ENCODE measurements at places on chromosomes 6 and 20.

- DNase-seq = no peak
Measured at GRCh38 chr6:14361956-14362587, 244.5 kb downstream of the CD83 start.

DNA sequence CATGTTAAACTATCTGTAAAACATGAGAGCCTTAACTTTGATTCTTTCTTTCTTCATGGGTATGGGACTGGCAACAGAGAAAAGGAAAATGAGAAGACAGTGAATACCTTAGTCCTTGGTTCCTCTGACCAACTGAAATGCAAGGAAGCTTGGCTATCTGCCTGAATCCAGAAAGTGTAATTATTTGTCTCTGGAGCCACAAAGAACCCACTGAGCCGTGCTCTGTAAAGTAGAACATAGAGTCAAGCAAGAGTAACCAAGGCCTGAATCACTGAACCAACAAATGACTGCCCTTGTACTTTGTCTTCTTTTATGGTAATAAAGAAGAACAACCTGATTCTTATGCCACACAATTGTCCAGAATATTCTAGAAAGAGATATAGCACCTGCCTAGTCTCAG is 27.6 kb downstream of the PKHD1 start:
- no peak for DNase-seq

- no peak for DNase-seq
Measured at GRCh38 chr6:146246028-146246427, 217.2 kb downstream of the GRM1 start.

DNA sequence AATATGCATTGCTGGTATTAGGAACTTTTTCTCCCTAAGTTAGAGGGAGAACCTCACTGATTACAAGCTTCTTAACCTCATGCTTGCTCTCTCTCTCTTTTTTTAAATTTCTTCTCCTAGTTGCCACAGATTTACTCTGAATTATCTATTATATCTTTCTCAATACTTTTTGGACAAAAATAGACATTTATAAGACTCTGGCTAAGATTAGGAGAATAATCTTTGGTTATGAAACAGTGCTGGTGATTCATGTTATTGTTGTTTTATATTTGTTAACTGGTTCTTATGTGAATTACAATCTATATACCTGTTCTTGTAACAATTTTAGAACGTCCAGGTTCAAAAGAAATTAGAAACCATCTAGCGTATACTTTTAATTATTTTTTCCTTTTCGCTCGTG is 187.8 kb downstream of the OGFRL1 start:
- DNase-seq = no peak

DNA sequence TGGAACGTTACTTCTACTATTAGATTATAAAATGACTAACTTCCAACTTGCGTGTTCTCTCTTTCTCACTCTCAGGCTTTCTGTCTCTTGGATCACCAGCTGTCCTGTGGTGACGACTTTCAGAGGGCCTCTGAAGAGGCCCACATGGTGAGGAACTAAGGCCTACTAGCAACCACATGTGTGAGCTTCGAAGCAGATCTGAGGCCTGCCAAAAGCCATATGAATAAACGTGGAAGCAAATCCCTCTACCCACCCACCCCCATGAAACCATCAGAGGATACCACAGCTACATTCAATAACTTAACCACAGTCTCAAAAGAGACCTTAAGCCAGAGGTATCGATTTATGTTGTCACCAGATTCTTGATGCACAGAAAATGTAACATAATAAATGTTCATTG is 13.5 kb upstream of the BMP5 start:
- DNase-seq = no peak

DNA sequence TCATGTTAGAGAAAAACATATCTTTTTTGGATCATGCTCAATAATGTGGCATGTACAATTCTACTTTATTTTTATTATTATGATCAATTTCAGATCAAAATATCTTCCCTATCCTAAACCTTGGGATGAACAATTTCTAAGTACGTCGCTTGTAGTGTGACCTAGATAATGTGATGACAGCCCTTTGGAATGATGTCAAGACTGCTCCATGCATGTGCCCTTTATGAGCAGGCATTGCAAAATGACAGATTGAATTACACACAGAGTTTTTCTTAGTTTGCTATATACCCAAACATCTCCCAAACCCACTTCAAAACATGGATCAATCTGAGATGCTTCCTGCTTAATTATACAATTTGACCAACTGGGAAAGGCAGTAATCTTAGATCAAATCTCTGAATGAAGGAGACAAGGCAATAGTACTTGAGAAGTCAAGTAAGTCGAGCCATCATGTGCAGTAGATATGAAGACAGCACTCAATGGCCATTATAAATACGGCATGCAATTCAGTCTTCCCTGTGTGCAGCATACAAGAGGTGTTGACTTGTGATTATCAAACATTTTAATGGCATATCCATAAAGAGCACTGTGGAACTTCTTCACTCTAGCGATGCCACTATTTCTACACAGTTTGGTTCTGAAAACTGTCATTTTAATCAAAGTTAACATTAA is 294.8 kb downstream of the RNF144B start:
- DNase-seq = no peak

DNA sequence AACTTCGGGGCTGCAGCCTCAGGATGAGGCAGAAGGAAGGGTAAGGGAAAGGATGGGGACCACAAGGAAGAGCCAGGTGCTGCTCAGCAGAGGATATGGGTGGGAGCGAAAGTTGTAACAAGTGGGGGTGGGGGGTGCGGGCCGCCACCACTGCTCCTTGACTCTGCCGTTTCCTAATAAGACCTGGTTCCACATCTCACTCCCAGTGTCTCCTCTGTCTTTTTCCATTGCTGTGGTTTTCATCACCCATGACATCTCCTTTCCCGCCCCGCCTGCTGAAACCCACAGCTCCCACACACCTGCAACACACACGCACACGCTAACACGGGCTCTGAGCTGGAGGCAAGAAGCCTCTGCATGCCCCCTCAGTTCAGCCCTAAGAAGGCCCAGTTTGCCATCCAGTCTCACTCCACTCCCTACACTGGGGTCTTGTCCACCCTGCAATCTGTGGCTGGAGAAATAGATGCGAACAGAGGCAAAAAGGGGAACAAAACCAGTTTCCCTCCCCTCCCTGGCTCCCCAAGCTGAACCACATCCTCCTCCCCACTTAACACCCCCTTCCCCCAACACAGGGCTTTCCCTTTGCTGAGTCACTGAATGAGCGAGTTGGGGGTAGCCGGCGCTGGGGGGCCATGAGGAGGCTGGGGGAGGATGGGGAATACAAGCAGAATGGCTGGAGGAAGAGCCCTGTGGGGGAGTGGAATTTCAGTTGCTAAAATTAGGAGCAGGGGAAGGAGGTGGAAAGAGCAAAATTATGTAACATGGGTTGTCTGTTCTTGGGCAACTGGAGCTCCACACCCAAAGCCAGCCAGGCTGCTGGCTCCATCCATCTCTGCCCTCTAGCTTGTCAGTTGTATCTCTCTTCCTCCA is 11.5 kb downstream of the NFKBIL1 start:
- DNase-seq = no peak

DNA sequence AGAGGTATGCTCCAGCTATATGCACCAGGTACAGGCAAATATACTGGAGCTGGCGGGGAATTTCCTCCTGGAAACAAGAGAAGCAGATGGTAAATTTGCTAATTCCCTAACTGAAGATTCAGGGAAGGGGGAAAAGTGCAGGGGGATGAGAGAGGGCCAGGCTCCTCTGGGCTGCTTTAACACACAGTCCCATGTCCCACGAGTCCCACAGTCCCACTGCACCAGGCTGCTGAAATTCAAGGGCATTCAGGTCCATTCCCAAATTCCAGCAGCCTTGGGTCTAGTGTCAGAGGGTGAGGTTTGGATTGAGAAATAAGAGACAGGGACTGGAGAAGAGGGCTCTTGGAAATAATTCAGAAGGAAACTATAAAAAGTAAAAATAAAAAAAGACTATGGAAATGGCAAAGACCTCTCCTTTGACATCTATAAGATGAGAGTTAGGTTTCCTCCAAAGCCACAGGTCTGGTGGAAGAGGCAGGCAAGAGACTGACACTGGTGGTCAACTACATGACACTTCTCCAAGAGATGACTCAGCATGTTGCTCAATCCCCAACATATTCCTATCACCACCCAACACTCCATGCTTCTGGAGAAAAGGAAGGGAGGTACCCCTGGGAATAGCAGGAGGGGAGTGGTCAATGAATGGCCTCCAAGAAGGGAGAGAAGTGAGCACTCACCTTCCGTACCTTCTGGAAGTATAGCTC is 69.2 kb downstream of the TRAM2 start:
- DNase-seq = no peak

DNA sequence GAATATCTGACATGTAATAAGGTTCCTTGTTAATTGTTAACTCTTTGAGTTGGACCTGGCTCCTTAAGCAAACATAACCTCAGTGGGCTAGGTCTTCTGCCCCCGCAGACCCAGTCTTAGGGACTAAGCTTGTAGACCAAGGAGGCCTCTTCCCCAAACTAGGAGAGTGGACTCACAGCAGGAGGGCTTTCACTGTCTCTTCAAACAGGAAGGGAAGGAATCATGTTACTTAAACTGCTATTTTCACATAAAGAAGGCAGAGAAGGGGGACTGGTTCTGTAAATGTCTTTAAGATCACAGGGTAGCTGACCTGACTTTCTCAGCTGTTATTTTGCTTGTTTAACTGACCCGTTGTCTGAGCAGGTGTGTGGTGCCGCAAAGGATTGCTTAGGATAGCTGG is 34.9 kb upstream of the PRDM1 start:
- no peak for DNase-seq

GRCh38 chr6:6401401-6401800 is 80.9 kb upstream of the F13A1 start:
- DNase-seq = no peak

GRCh38 chr6:154830771-154831170 is 97.6 kb downstream of the SCAF8 start:
- no peak for DNase-seq

DNA sequence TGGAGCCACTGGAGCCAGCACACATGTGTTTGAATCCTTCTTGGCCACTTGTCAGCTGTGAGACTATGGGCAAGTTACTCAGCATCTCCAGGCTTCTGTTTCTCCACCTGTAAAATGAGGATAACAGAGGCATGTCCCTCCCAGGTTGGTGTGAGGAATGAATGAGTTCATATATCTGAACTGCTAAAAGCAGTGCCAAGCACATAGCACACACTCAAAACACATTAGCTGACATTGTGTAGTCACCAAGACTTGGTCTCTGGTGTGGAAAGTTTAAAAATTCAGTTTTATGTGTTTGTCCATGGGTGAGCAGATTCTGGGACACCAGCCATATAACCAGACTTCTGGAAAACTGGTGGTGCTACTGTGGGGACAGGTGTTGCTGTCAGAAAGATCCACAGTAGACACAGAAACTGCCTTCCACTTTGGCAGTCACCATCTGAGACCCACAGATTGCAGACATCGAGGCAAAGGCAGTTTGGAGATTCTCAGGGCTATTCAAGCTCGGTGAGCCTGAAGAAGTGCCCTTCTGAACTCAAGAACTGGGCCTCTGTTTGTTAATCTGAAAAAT is 115.8 kb downstream of the MRPL14 start:
- DNase-seq = no peak

DNA sequence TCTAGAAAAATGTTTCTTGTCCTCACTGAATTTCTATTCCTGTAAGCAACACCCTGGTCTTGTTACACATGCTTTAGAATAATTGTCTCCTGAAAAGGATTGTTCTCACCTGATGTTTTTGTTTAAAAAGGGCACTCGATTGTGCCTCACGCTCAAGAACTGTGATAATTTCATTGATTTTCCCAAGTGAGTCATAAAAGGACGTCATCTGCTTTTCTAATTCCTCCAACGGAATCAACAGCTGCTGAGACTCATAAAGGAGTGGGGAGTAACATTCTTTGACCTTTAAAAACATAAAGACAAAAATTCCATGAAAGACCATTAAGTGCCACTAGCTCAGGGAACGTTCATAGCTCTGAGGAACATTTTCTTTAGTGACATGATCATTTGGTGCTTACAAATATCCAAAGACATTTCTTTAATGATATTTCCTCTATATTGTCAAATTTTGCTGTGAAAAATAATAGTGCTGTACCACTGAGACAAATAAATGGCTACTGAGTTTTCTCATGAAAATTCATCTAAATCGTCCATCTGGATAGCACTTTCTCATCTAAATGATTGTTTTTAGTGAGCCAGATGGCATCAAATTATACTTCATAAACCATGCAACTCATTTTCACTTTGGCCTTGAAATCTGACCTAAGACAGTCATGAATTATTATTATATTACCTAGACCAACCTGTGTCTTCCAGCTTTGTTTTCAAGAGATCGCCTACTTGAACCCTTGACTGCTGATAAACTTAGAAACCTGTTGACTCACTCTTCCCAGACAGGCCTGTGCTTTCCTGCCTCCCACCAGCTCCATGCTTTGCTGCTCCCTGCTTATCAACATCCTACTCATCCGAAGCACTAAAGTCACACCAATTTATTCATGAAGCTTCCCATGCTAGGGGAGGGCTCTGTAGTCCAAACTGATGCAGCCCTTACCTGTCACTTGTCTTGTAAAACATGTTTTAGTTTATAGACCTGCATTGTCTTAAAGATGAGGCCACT is 178.2 kb downstream of the SYNE1 start:
- no peak for DNase-seq

GRCh38 chr20:57415771-57416170 is 24.6 kb downstream of the RBM38 start:
- DNase-seq = no peak

DNA sequence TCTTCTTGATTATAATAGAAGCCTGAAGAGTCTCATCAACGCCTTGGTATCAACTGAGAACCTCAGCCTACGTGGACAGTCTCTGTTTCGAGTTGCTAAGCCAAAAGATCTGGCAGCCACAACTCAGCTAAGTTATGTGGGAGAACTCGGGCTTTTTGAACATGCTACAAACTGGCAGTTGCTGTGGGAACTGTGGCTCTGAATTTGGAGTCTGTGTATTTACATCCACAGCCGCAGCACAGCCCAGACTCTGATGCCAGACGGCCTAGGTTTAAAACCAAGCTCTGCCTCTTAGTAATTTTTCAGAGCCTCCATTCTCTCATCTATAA is 35.8 kb downstream of the RIPOR2 start:
- no peak for DNase-seq

GRCh38 chr6:121597654-121598053 is 162.2 kb downstream of the GJA1 start:
- no peak for DNase-seq

- DNase-seq = no peak
Measured at GRCh38 chr6:84013931-84014330, 19.6 kb upstream of the MRAP2 start.

DNA sequence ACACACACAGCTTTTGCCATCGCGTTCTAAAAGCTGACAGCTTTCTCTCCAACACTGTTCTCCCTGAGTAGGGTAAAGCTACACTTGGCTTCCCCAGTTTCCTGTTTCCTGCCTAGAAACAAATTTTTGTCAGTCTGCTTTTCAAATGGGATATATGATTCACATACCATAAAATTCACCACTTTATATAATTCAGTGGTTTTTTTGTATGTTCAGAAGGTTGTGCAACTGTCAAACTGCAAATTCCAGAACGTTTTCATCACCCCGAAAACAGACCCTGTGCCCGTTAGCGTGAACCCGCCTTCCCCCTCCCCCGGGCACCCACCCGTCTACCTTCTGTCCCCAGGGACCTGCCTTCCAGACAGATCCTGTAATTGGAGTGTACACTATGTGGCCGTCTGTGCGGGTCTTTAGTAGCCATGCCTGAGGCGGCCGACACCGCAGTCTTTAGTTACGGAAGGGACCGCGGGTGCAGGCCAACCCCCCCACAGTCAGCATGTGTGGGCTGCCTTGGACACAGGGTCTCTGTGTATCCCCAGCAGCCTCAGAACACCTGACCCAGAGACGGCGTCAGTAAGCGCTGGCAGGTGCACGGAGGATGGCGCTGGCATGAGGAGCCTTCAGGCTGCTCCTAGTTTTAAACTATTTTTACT is 16.6 kb downstream of the HRH3 start:
- DNase-seq = no peak
